Myocyte (in vitro differentiated cells): ENCODE measurements at places on chromosomes 16 and 17. TPM values are rescaled to one million over a fixed set of nuclear protein-coding genes. Genes with fewer than 3 reads are reported as not detected.

GNGT2 gene
- not detected in 2 replicates for total RNA-seq

FLYWCH1 gene
- total RNA-seq = 27.7 and 36.9 TPM in 2 replicates

ARHGAP44 gene
- 0.05 and 0.36 TPM in 2 replicates for total RNA-seq

SLC6A4 gene
- total RNA-seq = 0.03 TPM in 1 of 2 replicates, not detected in the other

FOXN1 gene
- total RNA-seq = not detected in 2 replicates

OR1D5 gene
- not detected in 2 replicates for total RNA-seq

SCGB1C2 gene
- 1.1 TPM in 1 of 2 replicates, not detected in the other for total RNA-seq

ASB16 gene
- 4.0 and 7.8 TPM in 2 replicates for total RNA-seq

ATP2A3 gene
- 3.3 and 3.9 TPM in 2 replicates for total RNA-seq

HCRT gene
- total RNA-seq = not detected in 2 replicates

SPHK1 gene
- 9.0 and 11.1 TPM in 2 replicates for total RNA-seq

STX1B gene
- total RNA-seq = 0.86 and 1.3 TPM in 2 replicates

OMG gene
- total RNA-seq = 0.27 and 4.2 TPM in 2 replicates

CACNA1G gene
- 0.03 and 0.10 TPM in 2 replicates for total RNA-seq

SMTNL2 gene
- 0.08 and 0.10 TPM in 2 replicates for total RNA-seq

OR4D1 gene
- not detected in 2 replicates for total RNA-seq

ADAMTS18 gene
- total RNA-seq = 0.13 TPM in 1 of 2 replicates, not detected in the other

GGT6 gene
- not detected in 2 replicates for total RNA-seq

PSMB10 gene
- total RNA-seq = 23.4 and 39.3 TPM in 2 replicates

HLF gene
- 0.37 and 0.88 TPM in 2 replicates for total RNA-seq

CBX8 gene
- total RNA-seq = 5.3 TPM in 2 replicates

SHCBP1 gene
- 0.88 and 3.2 TPM in 2 replicates for total RNA-seq

ST6GALNAC2 gene
- 0.78 and 0.91 TPM in 2 replicates for total RNA-seq

SULT1A2 gene
- total RNA-seq = 0.10 TPM in 1 of 2 replicates, not detected in the other

MRPL12 gene
- 16.2 and 26.6 TPM in 2 replicates for total RNA-seq

BPTF gene
- 27.6 and 40.8 TPM in 2 replicates for total RNA-seq

TNFRSF13B gene
- total RNA-seq = not detected in 2 replicates

CNTNAP4 gene
- 1.7 and 2.6 TPM in 2 replicates for total RNA-seq

DNASE1L2 gene
- 2.2 and 2.4 TPM in 2 replicates for total RNA-seq

VTN gene
- total RNA-seq = 0.21 and 0.26 TPM in 2 replicates

MMP25 gene
- 0.05 TPM in 2 replicates for total RNA-seq

HSD11B2 gene
- total RNA-seq = 6.1 and 31.3 TPM in 2 replicates

IST1 gene
- total RNA-seq = 246 and 256 TPM in 2 replicates
